ENCODE measurements at places on chromosomes 6 and 20.

DNA sequence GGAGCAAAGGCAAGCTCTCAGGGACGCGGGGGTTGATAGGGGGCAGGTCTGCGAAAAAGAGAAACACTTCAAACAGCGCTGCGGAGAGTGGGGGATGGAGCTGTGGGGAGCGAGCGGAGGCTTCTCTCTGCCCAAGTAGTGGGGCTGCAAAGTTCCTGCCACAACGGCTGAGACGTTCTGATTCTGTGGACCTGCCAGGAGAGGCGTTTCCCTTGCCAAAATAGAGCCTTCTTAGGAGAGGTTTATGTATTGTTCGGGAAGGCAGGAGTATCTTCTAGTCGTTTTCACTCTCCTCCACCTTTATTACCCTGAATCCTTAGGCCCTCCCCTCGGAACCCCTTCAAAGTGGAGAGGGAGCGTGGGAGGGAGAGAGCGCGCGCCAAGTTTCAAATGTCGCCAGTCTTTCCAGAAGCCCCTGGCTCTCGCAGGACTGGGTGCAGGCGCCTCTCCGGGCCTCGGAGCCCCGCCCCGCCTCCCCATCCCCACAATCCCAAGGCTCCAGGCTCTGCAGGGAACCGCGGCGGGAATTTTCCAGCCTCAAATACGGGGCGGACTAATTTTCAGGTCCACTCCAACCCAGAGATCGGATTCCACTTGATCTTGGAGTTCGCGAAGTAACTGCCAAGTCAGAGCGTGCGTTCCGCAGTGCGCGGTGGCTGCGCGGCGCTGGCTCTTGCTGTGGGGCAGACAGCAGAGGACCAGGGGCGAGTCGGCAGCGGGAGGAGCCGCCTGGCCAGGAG, 10.0 kb upstream of the POU3F2 start:
- DNase-seq: no peak

DNA sequence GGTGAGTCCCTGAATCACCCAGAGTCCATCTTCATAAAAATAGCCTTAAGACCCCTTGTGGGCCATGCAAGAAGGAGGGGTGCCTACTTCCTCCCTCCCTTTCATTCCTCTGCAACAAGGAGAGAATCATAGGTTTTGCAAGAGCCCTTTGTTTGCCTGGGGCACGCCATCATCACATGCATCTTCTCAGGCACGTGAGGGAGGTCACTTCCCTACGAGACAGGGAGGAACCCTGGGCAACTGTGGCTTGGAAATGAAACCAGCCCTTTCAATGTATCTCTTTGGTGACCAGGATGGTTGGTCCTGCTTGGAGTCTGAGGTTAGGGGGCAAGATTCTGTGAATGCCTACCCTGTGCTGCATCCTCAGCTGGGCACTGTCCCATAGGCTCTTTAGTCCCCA, 194.8 kb downstream of the MAFB start:
- no peak for DNase-seq

DNA sequence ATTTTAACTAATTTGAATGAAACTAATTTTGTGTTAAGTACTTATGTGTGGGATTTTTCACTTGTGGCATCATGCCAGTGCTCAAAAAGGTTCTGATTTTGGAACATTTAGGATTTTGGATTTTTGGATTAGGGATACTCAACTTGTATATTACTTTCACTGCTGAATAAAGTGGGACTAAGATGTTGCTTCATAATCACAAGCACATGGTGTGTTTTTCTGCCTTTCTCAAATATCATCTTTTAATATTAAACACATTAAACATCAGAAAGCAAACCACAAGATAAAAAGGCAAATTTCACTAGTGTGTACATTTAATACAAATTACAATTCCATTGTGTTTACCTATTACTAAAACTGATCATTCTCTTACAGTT, 89.8 kb downstream of the ARHGAP18 start:
- DNase-seq: no peak

GRCh38 chr6:128172752-128173682, 272.2 kb upstream of the THEMIS start:
- DNase-seq: no peak

DNA sequence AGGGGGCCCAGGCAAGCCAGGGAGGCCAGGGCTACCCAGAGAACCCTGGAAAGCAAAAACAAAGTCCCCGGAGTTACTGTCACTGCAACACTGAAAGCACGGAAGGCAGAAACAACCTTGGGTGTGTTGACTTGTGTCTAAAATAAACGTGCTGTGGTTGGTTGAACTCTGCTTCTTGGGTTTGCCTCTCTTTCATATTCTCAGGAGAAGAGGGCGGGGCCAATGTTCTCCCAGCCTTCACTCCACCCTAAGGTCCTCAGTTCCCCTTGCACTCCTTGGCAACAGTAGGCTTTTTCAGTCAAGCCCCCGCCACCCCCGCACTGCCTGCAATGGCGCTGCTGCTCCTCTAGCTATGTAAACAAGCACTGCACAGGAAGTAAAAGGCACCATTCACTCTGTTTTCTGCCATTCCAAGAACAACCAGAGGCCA, 60.9 kb downstream of the COL9A1 start:
- DNase-seq: no peak

DNA sequence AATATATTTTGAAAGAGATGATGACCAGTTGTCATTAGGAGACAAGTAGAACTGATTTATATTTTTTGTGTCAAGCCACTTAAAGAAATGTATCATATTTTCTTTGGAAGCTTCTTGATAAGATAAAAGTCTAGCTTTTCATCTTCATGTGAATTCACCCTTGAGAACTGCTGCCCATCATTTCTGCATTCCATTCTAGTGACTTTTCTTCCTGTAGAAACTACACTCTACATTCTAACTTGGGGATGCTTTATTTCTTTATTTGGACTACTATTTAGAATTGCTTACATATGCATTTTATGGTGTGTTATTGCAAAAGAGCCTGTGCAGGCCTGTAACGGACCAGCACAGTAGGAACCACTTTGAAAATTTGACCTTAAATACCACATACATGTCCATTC, 335.0 kb upstream of the KCNQ5 start:
- DNase-seq: no peak

DNA sequence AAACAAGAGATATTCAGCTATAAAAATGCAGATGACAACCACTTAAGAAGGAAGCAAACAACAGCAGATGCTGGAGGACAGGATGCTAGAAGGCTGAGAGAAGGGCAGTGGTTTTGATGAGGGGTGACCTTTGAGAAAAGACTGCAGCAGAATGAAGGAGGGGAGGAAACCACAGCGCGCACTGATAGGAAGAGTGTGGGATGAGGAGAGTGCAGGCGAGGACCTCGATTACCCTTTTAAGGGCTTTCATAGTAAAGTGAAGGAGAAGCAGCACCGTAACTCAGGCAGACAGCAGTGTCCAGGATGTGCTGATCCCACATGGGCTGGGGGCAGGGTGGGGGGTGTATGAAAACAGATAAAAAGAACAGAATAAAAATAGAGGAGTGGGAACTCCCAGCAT, 19.2 kb downstream of the ZBTB2 start:
- no peak for DNase-seq

GRCh38 chr6:166957087-166957804, 896 bp upstream of the RNASET2 start:
- DNase-seq: no peak

- DNase-seq: no peak
These were observed 92.6 kb downstream of the UTRN start for GRCh38 chr6:144377586-144378210.

GRCh38 chr20:48904566-48905296, 16.8 kb upstream of the ARFGEF2 start:
- no peak for DNase-seq

- DNase-seq: no peak
These were observed 55.3 kb upstream of the CEP85L start for GRCh38 chr6:118706702-118707101.

DNA sequence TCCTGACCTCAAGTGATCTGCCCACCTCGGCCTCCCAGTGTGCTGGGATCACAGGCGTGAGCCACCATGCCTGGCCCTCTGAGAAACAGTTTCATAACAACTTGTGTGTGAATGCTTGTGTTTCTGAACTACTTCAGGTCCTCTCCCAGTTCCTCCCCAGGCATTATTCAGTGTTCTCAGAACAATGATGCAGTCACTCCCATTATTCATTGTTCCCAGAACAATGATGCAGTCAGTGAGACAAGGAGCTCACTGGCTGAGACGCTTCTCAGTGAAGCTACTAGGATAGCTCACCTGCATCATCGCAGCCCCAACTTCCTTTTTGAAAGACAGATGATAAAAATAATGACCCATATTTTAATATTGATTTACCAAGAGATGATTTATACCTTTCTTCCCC, 71.5 kb downstream of the NDUFAF5 start:
- DNase-seq: no peak

DNA sequence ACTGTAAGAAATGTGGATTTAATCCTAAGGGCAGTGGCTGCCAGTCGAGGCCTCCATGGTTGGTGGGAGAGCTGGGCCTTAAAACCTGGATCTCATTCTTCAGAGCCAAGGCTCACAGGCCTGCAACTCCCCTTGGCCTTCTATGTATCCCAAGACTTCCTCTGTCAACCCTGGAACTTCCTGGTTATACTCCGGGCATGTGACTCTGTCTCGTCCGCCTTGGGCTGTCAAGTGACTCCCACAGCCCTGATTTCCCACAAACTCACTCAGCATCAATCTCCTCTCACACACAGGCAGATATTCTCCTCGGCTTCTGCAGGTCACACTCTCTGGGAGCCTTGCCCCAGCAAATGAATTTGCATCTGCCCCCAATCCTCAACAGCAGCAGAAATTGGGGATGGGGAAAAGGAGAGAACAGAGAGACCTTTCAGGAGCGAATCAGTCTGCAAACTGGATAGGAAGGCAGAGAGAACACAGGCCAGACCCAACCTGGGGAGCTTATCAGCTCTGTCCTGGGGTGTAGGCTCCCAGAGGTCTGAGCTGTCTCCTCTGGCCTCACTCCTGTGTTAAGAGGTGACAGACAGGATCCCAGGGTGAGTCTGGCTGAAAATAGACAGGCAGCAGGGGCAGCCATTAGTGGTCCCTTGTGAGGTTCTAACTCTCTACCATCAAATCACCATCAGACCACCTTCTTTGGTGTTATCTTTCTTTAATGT, 30.4 kb upstream of the PREX1 start:
- no peak for DNase-seq

DNA sequence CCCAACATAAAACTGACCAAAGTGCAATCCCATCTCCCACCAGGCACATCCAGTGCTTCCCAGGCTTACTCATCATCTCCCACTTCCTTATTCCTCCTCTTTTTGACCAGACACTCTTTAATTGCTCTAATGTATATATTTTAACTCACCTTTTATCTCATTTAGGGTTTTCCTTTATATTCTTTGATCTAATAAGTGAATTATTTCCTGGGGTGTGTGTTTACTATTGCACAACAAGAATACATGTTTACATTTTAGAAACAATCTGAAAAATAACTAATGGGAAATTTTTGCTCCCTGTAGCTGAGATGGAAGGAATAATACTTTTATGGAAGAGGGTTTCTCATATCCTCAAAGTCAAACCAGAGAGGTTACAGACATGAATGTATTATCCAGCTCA, 18.4 kb downstream of the RHAG start:
- DNase-seq: no peak

- DNase-seq: no peak
These were observed 13.3 kb downstream of the ZBTB24 start for GRCh38 chr6:109469591-109470189.

GRCh38 chr6:168735268-168735949, 294.4 kb downstream of the SMOC2 start:
- DNase-seq: no peak

- no peak for DNase-seq
These were observed 62.6 kb upstream of the THEMIS start for GRCh38 chr6:127963495-127963894.

DNA sequence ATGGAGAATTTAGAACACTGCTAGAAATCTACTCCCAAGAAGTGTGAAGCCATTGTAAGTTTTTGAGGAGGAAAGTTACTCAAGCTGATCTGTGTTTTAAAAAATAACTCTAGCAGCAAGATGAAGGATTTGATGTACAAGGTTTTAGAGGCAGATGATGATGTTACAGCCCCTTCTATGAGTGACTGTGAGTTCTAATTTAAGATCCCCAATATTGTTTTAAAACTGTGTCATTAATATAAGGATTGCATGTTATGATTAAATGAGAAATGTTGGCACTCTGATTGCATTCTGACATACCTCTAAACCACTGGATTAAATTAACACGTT, 293.5 kb downstream of the ADGB start:
- no peak for DNase-seq

DNA sequence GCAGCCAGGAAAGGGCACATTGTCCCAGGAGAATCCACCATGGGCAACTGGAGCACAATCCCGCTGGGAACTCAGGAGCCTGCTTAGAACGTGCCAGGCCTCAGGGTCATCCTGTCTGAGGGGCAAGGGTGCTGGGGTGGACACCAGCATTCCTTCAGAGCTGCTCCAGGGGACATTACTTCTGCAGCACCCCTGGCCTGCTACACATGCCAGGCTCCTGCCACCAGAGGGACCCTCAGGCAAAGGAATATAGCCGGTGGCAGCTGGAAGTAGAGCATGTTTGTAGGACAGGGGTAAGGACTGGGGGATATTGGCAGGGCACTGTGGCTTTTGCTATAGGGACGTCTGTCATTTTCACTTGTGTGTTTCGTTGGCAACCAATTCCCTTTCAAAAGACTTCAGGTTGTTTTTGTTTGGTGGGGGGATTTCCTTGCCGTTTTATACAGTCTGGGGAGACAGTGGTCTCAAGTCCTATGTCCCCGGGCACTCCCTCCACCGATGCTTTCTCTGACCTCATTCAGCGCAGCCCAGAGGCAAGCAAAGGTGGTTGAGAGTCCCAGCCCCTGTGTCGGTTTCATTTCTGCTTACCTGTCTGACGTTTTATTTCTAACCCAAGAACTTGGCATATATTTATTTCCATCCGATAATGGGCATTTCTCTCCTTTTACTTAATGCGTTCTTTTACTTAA, 130.8 kb downstream of the JPH2 start:
- DNase-seq: peak; percentile 15

GRCh38 chr6:158646023-158646910, 1.7 kb upstream of the DYNLT1 start:
- no peak for DNase-seq

GRCh38 chr6:7276199-7276524, 36.8 kb downstream of the SSR1 start:
- DNase-seq: no peak

GRCh38 chr6:109653264-109653663, 37.7 kb downstream of the AK9 start:
- no peak for DNase-seq

GRCh38 chr6:128266946-128267345, 253.5 kb downstream of the PTPRK start:
- DNase-seq: no peak

- DNase-seq: no peak
These were observed 185.6 kb downstream of the TSHZ2 start for GRCh38 chr20:53157443-53158408.

- DNase-seq: no peak
These were observed 527 bp downstream of the FBXO30 start for GRCh38 chr6:145814035-145814500.

- DNase-seq: no peak
These were observed 6.6 kb downstream of the CDK5RAP1 start for GRCh38 chr20:33394718-33395117.
